ENCODE measurements at places on chromosomes 1 and 21.
A peak's percentile ranks its signal among the peaks of the same experiment; 100 is the strongest.

- DNase-seq = peak; percentile 69
Measured at GRCh38 chr1:23639460-23640095, 52.0 kb upstream of the RPL11 start.

GRCh38 chr1:3055051-3055450, 14.0 kb upstream of the PRDM16 start:
- no peak for DNase-seq

DNA sequence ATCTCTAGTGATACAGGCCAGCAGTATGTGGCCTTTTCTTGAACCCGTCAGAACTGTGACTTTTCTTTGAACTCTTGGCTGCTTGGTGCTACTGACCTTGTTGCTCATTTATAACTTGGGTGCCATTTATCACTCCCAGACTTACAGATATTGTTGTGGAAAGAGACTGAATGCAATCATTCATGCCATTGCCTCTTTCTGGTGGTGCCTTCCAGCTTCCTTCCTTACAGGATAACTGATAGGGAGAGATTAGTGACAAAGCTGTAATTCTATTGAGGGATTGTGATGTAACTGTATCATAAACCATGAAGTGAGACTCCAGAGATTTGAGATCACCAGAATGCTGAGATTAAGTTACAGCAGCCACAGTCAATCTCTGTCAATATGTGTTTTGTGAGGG, 256.5 kb downstream of the USP25 start:
- no peak for DNase-seq

DNA sequence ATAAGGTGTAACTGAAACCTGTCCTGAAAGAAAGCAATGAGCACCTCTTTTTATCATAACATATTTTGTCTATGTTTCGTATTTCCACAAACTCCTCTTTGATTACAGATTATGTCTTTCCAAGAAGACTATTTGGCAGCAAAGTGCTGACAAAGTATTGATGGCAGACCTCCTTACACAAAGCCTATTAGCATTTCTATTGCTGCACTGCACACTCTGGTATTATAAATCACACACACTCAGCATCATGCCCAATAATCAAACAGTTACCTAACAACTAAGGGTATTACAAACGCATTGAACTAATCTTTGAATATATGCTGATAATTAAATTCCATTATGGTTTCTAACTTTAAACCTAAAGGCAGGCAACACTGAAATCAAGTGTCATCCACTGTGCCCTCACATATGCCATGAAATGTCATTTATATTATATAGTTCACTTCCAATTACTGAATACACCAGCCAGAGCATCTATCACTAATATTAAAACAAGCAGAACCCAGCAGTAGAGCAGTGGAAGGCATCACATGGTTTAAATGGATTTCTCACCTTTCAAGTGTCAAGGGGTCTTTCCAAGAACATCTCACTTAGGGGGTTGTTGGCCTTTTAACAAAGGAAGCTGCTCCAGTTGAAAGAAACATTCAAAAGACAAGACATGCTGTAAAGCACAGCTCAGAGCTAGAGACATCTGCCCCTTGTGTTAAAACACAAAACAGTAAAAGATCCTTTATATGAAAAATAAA, 239.1 kb downstream of the RERE start:
- DNase-seq = no peak

DNA sequence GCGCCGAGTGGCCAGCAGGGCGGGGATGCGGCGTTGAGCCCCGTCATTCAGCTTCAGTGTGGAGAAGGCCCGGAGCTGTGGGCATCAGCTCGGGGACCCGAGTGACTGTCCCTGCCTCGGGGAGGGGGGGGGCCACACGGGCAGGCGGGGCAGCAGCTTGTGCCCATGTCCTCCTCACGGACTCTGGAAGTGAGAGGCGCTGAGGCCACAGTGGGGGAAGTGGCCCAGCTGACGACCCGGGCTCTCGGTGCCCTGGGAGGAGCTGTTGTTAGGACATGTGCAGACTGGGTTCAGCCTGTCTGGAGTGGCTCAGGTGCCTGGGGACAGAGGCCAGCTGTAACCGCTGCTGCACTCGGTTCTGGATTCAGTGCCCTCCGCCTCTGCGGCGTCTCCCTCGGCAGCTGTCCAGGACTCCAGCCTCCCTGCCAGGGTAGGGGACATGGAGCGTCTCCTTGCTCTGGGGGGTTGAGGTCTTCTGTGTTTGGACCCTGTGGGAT, 71.1 kb downstream of the SKI start:
- no peak for DNase-seq

GRCh38 chr21:26118938-26119540, 51.5 kb downstream of the APP start:
- DNase-seq = no peak
